ENCODE measurements at places on chromosomes 7 and 10.

- no peak for DNase-seq
These were observed 61.3 kb upstream of the UCN3 start for GRCh38 chr10:5303504-5303903.

DNA sequence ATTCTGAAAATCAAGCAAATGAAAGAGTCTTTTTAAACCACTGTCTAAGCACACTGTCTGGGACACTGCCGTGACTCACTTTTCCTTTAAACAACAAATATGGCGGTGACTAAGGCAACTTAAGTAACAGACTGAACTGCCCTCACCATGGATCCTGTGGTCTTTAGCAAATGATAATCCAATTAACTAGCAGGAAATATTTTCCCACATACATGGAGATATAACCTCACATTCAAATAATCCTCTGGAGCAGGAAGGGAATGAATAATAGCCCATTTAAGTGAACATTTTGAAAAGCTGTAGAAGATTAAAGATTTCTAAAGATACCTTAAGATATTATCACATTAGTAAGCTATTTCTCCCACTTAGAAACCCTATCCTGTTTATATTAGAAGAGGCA lies 40.3 kb upstream of the LRRC17 start:
- no peak for DNase-seq

- no peak for DNase-seq
These were observed 38.3 kb downstream of the LRRC72 start for GRCh38 chr7:16564909-16565426.

- DNase-seq, result no peak
These were observed 114.1 kb downstream of the CPED1 start for GRCh38 chr7:121102619-121103018.

GRCh38 chr7:98137134-98137825 lies 30.6 kb downstream of the LMTK2 start:
- DNase-seq, result no peak

- no peak for DNase-seq
These were observed 27.6 kb upstream of the BMS1 start for GRCh38 chr10:42755028-42755451.

- no peak for DNase-seq
These were observed 48.1 kb upstream of the SEPTIN7 start for GRCh38 chr7:35752742-35753141.

GRCh38 chr7:132171130-132171576 lies 405.1 kb downstream of the PLXNA4 start:
- DNase-seq, result no peak

- DNase-seq, result no peak
These were observed 1.3 kb upstream of the HIBADH start for GRCh38 chr7:27663989-27664331.

DNA sequence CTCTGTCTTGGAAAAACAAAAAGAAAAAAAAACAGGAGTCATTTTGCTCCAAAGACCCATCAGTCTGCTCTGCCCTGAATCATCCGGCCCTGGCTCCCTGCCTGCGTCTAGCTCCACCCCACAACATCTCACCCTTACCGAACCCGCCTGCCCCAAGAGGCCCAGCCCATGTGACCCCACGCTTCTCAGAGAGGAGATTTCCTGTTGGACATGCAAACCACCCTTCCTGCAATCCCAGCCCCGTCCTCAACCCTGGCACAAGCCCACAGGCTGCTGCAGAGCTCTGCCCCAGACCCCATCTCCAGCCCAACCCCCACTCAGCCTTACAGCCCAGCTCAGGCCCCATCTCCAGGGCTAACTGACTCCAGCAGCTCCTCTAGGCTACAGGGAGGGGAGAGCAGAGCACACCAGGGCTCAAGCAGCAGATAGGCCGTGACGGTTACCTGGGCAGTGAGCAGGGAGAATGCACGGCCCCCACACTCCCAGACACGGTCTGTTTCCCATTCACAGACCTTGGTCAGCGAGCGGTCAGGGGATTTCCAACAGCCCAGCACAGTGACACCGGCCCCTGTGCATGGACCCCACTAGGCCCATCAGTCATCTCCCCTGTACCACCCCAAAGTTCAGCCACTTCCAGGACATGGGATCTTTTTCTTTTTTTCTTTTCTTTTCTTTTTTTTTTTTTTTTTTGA lies 69.9 kb upstream of the GTF2I start:
- DNase-seq, result no peak

DNA sequence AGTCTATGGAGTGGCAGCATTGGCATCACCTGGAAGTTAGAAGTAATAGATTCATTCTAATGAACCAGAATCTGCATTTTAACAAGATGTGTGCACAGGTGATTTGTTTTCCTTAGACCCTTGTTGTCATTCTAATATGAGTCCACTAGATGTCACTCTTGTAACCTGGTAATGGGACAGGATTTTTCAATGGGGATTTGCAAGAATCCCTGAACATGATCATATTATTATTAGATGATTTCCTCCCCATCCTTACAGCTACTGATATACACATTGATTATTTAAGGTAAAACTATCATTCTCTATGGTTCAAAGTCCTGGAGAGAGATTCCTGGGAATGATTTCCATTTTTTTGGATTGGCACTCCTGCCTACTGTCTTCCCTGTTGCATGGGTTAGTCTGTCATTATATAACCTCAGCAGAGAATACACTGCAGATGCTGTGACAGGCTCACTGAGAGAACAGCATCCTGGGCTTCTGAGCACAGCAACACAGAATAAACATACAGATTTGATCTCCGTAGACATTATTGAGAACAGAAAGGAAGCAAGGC lies 194.9 kb downstream of the SUGCT start:
- DNase-seq, result no peak

- DNase-seq, result no peak
These were observed 117.2 kb downstream of the CLEC2L start for GRCh38 chr7:139640681-139641080.

DNA sequence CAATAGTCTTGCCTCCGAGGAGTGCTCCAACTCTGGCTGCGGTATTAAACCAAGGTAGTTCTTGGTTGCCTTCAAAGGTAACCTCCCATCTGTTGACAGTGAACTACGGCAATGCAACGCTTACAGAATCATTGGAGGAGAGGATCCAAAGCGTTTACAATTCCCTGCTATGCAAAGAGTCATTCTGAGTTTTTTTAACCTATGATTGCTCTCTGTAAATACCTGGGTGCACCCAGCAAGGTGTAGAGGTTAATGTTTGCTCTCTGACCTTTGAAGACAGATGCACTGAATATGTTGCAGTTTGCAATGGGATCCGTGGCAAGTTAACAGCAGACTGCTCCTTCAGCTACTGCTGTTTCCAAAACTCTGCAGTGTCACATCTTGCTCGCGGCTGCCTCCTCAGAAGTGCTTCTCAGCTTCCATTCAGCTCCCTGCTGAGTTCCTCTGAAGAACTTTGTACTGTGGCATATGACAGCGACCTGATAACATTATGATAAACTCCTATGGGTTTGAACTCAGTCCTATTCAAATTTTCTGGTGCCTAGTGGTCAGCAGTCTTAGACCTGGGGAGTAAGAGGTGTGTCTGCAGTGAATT lies 29.0 kb downstream of the KIAA1217 start:
- no peak for DNase-seq

GRCh38 chr10:120386896-120387295 lies 70.1 kb upstream of the PLPP4 start:
- no peak for DNase-seq

DNA sequence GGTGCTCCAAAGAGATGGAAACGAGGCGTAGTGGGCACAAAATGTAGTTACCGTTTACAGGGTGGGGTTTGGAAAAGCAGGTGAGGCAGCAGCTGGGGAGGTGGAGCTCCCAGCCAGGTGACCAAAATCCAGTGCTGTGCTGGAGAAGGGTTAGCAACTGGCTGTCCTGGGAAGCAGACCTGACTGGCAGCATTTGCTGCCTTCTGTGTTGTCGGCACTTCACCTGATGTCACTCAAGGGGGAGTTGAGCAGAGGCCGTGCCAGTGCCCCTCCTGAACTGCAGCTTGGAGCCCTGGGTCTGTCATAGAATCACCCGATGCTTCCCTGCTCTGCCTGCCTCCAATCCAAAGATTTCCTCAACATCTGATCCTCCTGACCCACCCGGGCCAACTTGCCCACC lies 12.8 kb downstream of the GCK start:
- DNase-seq, result no peak

GRCh38 chr10:78779339-78779955 lies 289.3 kb upstream of the ZMIZ1 start:
- no peak for DNase-seq

DNA sequence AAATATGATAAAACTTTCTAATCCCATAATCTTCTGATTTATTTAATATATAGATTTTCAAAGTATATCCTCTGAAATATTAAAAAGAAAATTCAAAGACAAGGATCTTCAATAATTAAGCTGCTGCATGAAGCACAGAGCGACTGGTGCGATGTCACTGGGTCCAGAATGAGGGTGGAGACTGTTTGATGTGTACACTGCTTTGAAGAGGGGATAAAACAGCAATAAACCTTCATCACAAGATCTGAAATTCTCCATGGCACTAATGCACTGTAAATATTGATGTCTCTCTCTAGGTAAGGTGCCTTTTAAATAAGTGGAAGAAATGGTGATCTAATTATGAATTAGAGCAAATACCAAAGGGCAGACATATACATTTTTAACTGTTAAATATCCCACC lies 337.8 kb downstream of the PARD3 start:
- no peak for DNase-seq

GRCh38 chr7:147659036-147659995 lies 931.2 kb upstream of the C7orf33 start:
- DNase-seq, result no peak

DNA sequence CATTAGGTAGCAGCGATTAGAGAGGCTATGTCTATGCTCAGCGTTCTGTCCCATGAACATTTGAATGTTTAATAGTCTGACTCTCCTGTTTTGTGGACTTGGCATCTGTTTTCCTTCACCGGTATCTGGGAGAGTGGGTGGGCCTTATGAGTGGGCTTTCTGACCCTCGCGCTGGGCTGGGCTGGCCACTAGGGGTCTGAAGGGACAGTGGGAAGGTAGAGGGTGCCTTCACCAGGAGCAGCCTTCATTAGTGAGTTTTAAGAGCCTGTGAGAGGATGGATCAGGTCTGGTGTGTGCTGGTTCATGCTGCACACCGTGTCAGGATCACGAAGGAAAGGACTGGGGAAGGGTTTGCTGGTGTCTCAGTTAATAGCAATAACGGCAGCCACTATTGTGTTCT lies 33.4 kb downstream of the DCLRE1A start:
- no peak for DNase-seq

GRCh38 chr10:101244321-101245050 lies 15.2 kb upstream of the LBX1 start:
- no peak for DNase-seq

DNA sequence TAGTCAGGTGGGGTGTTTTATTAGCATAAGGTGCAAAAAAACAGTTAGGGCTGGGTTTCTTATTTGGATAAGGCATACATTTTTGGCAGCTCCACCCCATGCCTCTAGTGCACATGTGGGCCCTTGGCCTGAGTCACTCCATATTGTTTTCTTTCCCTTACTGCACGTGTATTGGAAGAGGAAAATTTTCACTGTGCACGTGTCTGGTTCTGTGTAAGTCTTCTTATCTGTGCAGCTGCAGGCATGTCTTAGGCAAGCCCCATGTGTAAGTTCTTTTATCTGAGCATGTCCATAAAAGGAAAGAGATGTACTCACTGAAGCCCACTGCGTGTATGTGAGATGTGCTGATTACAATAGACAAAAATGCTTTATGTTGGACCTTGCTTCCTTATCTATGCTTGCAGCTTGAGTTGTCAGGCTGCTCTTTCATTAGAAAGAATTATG lies 540.3 kb upstream of the IGFBP3 start:
- DNase-seq, result no peak

- no peak for DNase-seq
These were observed 102.2 kb downstream of the TCF7L2 start for GRCh38 chr10:113052076-113052830.

GRCh38 chr7:117048882-117049281 lies 95.6 kb downstream of the ST7 start:
- no peak for DNase-seq

DNA sequence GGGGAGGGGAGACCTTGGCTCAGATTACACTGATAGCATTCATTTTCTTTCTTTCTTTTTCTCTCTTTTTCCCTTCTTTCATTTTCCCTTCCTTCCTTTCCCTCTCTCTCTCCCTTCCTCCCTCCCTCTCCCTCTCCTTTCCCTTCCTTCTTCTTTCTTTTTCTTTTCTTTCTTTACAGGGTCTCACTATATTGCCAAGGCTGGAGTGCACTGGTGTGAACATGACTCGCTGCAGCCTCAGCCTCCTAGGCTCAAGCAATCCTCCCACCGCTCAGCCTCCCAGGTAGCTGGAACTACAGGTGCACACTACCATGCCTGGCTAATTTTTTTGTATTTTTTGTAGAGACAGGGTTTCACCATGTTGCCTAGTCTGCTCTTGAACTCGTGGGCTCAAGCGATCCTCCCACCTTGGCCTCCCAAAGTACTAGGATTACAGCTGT lies 73.0 kb upstream of the MKRN1 start:
- no peak for DNase-seq

DNA sequence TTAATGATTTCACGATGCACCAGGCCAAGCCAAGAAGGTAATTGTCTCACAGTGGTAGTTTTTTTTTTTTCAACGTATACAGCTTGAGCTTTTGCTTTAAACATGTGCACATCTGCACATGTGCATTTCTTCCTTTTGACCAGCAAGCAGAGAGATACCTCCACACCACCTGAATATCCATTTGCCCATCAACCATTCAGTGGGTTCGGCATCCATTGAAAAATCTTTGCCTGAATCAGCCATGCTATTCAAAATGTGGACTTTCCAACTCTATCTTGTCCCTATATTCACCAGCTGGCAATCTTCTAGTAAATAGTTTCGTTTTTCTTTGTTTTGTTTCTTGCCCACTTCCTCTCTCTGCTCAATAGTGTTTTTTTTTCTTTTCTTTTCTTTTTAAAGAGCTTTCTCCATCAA lies 7.7 kb upstream of the TRA2A start:
- no peak for DNase-seq

DNA sequence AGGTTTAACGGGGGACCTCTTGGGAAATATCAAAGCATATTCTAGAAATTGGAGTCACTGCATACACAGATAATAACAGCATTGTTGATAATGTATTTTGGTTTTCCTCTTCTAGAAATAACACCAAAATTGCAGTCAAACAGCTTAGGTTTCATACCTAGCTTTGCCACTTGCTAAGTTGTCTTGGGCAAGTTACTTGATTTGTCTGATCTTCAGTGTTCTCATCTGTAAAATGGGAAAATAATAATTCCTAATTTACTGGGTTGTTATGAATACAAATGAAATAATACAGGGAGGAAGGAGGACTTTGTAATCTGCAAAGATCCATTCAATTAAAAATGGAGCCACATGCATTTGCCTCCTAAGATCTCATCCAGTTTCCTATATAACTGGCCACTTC lies 20.3 kb upstream of the NUP205 start:
- DNase-seq, result no peak

GRCh38 chr10:87559392-87559791 lies 54.7 kb downstream of the MINPP1 start:
- no peak for DNase-seq
